ENCODE measurements at places on chromosomes 5 and 9.

- no peak for DNase-seq
Measured at GRCh38 chr9:137301081-137301947, 757 bp downstream of the NRARP start.

DNA sequence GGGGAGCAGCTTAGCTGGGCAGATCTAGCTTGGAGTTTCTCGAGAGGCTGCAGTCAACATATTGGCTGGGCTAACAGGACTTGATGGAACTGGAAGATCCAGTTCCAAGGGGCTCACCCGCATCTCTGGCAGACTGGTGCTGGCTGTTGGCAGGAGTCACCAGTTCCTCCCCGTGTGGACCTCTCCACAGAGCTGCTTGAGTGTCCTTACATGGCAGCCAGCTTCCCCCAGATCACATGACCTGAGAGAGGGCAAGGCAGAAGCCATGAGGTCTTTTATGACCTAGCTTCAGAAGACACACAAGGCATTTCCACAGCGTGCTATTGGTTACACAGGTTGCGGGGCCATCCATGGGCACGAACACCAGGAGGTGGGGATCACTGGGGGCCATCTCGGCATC is 26.4 kb upstream of the RXRA start:
- DNase-seq, result no peak

- no peak for DNase-seq
Measured at GRCh38 chr9:134699343-134699740, 57.7 kb downstream of the COL5A1 start.

GRCh38 chr9:115090486-115090885 is 27.5 kb downstream of the TNC start:
- DNase-seq, result no peak

DNA sequence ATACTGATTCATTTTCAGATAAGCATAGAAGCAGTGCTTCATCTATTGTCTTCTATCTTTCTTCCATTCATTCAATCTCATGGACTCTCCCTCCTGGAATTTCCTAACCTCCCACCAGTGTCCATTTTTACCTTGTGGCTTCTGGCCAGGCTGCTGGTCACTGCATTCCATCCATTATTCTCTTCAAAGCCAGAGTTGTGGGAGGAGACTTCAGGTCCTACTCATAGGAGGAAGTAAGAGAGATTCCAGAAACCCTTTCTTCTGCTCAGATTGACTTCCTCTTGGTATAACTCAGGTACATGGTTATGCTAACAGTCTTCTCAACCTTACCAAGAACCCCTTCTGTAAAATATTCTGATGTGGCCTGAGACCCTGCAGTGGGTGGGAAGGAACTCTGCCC is 153.3 kb upstream of the SLC12A2 start:
- DNase-seq, result no peak

DNA sequence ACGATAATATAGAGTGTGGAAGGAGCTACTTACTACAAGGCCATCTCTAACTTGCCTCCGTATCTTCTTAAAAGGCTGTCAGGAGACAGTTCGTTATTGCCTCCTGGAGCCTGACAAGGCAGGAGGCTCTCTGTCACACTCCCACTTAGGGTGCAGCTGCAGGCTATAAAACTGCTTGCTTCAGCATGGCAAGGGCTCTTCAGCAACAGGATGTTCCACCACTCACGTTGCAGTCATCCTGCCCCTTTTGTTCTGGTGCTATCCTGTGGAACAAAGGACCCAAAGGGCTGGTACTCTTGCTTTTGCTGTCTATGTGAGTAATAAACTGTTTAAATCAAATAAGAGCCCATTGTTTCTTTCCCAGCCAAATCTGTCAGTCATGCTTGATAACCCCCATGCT is 508.9 kb downstream of the NTRK2 start:
- no peak for DNase-seq

DNA sequence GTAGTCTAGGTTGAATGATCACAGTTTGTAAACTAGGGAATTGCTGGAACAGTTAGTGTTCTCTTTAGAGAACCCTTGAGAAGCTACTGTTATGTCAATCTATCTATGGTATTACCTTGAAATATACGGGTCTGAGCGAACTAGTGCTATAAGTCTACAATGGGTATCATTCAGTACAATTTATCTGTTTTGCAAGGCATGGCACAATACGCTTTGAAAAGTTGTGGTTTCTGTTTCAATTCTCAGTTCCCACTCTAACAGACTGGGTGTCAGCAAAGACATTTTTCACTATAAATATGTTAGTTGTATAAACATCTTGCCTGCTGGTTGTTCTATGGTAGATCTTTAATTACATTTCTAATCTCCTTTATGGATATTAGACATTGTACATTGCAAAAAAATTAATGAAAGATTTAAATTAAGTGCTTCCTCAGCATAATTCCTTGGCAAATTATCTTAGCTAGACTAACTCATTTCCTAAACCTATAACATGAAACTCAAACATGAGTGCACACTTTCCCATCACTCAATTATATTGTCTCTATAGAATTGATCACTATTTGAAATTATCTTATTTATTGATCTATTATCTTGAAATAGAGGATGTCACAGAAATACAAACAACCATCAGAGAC is 24.9 kb upstream of the SLCO6A1 start:
- DNase-seq, result no peak

DNA sequence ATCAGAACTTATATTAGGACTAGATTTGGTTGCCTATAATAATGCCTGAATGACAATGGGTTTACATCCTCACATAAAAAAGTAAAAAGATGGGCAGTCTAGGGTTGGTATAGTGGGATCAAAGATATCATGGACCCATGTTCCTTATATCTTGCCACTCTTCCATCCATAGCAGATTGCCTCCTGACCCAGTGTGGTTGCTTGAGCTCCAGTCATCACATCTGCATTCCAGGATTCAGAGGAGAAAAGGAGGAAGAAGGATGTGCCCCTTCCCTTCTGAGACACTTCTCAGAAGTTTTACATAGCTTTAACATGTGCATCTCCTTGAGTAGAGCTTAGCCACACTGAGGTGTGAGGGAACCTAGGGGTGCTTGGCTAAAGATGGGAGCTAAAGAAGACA is 22.9 kb downstream of the RALGPS1 start:
- DNase-seq, result no peak

GRCh38 chr5:175463641-175464040 is 14.7 kb upstream of the SFXN1 start:
- DNase-seq, result no peak

- peak; percentile 89 for DNase-seq
Measured at GRCh38 chr5:132012371-132013005, 1.0 kb upstream of the ACSL6 start.

GRCh38 chr9:88645172-88645878 is 110.3 kb downstream of the NXNL2 start:
- DNase-seq, result no peak

DNA sequence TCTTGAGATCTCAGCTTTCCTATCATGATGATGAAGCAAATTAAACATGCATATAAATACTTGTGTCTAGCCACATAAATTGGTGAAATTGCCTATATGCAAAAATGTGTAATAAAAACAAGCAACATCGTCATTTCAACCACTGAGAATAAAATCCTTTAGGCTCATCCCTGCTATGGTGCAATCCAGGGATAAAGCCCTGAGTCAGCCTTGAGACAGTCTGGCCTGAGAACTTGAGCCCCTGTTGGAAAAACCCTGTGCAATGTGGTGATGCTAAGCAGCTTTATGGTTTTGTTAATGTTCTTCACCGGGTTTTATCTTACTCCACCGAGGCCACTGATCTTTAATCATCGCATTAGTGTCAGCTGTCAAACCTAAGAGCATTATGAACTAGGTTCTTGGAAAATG is 170.5 kb downstream of the DCP2 start:
- DNase-seq, result no peak

DNA sequence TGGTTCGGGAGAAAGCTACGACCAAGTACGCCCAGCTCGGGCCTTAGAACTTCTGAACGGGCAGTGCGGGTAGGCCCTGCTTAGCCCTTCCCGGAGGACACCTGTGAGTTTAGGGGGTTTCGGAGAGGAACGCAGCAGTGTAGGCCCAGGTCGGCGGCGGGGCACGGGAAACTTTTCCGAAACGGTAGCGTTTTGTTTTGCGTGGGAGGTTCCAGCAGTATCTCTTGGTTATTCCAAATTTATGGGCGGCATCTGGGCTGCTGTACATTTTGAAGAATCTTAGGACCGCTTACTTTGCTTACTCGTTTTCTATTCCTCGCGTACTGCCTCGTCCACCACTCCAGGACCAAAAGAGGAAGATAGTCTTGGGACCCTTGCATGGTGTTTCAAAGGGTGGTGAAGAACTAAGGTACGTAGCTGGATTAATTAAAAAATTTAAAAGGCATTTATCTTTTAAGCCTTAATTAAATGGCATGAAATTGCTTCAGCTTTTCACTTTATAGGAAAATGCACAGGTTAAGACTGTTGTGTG is 492 bp downstream of the TENT2 start:
- DNase-seq, result no peak

DNA sequence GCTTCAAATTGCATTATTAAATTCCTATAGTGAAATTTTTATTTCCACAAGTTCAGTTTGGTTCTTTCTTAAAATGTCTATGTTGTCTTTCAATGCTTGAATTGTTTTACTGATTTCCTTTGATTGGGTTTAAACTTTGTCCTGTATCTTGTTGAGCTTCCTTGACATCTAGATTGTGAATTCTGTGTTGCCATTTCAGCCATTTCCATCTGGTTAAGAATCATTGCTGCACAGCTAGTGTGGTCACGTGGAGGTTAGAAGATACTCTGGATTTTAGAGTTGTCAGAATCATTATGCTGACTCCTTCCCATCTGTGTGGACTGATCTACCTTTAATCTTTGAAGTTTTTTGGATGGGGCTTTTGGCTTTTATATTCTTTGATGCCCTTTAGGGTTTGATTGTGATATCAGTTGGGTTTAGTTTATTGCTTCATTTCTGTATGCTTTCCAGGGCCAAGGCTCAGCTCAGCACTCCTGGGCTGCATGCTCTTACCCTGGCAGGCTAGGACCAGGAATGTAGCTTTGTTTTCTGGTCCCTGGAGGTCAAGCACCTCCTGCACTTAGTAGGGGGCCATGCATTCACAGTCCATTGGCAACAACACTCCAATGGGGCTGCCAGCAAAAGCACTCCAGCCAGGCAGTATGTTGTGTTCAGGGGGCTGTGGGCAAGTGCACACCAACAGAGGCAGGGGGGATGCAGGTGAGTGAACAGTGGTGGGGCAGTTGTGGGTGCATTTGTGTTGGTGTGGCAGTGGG is 141.4 kb downstream of the PRR16 start:
- no peak for DNase-seq

GRCh38 chr9:522658-523057 is 308.0 kb downstream of the DOCK8 start:
- DNase-seq, result no peak

GRCh38 chr5:32934529-32934928 is 223.4 kb downstream of the NPR3 start:
- DNase-seq, result no peak

DNA sequence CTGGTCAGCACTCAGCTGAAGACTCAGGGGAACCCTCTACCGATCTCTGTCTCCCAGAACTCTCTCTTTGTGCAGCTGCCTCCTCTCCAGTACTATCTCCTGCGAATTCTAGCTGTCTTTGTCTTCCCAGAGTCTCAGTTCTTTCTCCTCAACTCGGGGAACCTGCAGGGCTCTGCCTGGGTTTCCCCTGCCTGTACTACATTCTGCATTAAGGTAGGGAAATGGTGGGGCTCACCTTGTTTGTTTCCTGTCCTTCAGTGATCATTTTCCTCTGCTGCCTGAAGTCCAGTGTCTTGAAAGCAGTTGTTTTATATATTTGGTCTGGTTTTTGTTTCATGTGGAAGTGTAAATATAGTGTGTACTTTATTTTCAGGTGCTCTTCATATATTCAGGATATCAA is 43.1 kb upstream of the IGFBPL1 start:
- DNase-seq, result no peak

DNA sequence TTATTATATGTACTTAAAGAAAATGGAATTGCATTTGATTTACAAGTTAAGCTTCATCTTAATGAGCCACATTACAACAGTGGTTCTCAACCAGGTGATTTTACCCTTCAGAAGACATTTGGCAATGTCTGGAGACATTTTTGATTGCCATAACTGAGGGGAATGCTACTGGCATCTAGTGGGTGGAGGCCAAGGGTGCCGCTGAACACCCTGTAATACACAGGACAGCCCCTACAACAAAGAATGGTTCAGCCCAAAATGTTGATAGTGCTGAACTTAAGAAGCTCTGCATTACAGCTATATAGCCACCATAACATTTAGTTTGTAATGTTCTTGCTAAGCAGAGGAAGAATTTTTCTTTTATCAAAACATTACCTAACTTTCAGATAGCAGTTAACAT is 103.1 kb downstream of the PAM start:
- no peak for DNase-seq

- no peak for DNase-seq
Measured at GRCh38 chr9:94668928-94669729, 29.8 kb upstream of the FBP1 start.

DNA sequence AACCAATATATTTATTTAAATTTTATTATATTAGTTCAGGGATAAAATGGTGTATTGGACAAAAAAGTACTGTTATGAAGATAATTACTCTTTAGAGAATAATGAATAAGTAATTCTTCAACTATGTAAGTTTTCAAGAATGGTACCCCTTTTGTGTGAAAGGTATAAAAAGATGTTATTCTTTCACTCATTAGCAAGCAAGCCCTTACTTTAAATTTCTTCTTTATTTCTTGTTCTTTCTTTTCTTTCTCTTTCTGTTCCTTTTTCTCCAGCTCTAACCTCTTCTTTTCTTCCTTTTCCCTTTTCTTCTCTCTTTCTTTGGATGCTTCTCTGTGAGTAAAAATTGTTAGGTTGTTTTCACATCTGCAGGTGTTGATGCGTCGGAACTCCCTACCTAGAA is 63.2 kb upstream of the RICTOR start:
- no peak for DNase-seq

- DNase-seq, result no peak
Measured at GRCh38 chr5:32346869-32347268, 34.1 kb upstream of the MTMR12 start.

DNA sequence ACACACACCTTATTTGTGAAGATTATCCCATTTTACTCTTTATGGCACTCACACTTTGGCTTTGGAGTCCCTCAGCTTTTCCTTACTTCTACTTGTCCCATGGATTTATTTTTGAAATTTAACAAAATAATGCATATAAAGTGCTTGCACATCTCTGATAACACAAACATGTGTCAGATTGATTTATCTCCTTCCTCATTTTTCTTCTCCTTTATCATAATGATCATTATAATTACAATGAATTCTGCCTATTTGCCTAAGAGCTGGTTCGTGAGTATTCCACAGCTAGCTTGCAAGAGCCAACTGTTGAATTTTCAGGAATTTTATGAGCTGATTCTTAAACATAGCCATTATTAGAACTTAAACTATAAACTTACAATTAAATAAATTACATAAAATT is 347.7 kb downstream of the CHSY3 start:
- DNase-seq, result no peak

- DNase-seq, result no peak
Measured at GRCh38 chr9:12812710-12813109, 37.9 kb downstream of the LURAP1L start.

GRCh38 chr5:128099944-128100343 is 16.4 kb downstream of the SLC12A2 start:
- DNase-seq, result no peak

GRCh38 chr5:161084115-161084514 is 232.1 kb upstream of the ATP10B start:
- DNase-seq, result no peak
